Activated T-helper 17 cell treated with anti-CD3 and anti-CD28 coated beads, Interleukin-2, amount 50 U/mL, for 72 hours (primary cell): ENCODE measurements at places on chromosomes 4 and X.
A peak's percentile ranks its signal among the peaks of the same experiment; 100 is the strongest.

- peak; percentile 67 for ATAC-seq
Measured at GRCh38 chr4:5998333-5998936, 19.8 kb downstream of the C4orf50 start.

GRCh38 chr4:60259781-60260180 lies 940.3 kb upstream of the ADGRL3 start:
- ATAC-seq, result no peak

DNA sequence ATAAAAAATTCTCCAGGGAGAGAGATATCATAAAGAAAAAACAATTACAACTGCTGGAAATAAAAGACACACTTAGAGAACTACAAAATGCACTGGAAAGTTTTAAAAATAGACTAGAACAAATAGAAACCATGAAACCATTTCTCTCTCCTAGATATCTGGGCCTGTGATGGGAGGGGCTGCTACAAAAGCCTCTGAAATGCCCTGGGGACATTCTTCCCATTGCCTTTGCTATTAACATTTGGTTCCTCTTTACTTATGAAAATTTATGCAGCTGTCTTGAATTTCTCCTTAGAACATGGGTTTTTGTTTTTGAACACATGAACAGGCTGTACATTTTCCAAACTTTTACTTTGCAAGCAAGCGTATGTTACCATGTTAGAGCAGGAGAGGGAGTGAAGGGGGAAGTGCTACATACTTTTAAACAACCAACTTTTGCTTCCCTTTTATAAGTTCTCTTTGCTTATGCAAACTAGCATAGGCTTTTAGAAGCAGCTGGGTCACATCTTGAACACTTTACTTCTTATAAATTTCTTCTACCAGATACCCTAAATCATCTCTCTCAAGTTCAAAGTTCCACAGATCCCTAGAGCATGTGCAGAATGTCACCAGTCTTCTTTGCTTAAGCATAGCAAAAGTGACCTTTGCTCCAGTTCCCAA lies 47.9 kb upstream of the PACRGL start:
- no peak for ATAC-seq

DNA sequence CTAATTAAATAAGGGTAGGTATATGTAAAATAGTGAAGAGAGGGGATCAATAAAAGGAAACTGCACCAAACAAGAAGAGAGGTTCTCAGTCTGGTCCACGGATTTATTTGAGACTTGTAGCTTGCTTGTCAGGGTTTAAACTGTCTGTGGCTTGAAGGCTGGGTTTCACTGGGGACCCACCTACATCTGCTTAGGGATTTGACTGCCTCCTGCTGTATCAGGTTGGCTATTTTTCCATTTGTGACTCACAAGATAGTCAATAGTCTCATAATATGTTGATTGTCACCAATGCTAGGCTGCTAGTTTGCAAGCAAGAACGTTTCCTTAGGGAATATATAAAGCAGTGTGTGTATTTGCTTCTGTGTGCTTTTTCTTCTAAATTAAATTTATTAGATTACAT lies 1950.7 kb upstream of the IGFBP7 start:
- no peak for ATAC-seq
